ENCODE measurements at places on chromosomes 12 and 14. TPM values are rescaled to one million over a fixed set of nuclear protein-coding genes. Genes with fewer than 3 reads are reported as not detected.

The IL22 gene
- not detected for total RNA-seq

The HVCN1 gene
- total RNA-seq, result 13.0 TPM

The TEX52 gene
- total RNA-seq, result not detected

The OR4E2 gene
- not detected for total RNA-seq

The B4GALNT1 gene
- 83.8 TPM for total RNA-seq

The RTL1 gene
- 0.10 TPM for total RNA-seq

The RIMKLB gene
- 57.0 TPM for total RNA-seq

The ABHD12B gene
- 9.0 TPM for total RNA-seq

The ACOT6 gene
- not detected for total RNA-seq

The TEX22 gene
- 4.1 TPM for total RNA-seq

The SLC25A21 gene
- total RNA-seq, result 0.94 TPM

The NRIP2 gene
- 8.1 TPM for total RNA-seq

The SLC7A7 gene
- 5.7 TPM for total RNA-seq

The PPP1CC gene
- total RNA-seq, result 72.3 TPM

The CEBPE gene
- not detected for total RNA-seq

DNA sequence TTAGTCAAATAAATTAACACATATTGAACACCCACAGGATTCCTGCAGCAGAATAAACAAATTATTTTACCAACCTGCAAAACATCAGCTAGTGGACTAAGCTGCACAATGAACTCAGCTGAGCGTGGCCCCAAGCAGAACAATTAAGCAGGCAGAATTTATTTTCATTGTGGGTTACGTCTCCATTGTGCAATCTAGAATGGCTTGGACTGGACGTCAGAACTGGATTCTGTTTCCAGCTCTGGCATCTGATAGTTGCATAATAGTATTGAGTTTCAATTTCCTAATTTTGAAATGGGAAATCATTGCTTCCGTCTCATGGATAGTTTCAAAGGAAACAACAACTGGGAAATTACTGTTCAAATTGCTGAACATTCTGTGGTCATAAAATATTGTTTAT, 35.5 kb upstream of the RERG start:
- DNase-seq, result no peak

DNA sequence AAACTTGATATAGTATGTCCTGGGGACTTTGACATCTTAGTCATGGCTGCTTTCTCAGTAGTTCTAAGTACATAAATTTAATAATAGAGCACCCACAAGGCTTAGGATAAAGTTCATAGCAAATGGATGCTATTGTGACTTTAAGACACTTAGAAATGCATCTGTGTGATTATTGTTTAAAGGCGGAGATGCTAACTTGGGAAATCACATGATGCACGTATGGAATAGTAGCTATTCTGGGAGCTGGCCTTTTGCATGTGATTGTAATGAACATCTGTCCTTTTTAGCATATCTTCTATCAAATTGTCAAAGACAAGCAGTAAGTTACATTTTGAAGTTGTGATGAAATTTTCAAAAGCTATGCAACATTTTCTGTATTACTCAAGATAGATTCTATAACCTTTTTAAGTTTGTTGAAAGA, 46.7 kb upstream of the ATP2A2 start:
- no peak for DNase-seq

- DNase-seq, result no peak
These were observed 295.0 kb upstream of the RTL1 start for GRCh38 chr14:101198398-101199027.

- no peak for DNase-seq
These were observed 14.8 kb downstream of the PRKAB1 start for GRCh38 chr12:119682639-119683252.

GRCh38 chr12:7383157-7383556, 60.8 kb downstream of the CD163L1 start:
- DNase-seq, result no peak

- no peak for DNase-seq
These were observed 5.4 kb upstream of the PELI2 start for GRCh38 chr14:56112781-56113180.

- DNase-seq, result no peak
These were observed 737.6 kb downstream of the SLC16A7 start for GRCh38 chr12:60333461-60333860.

GRCh38 chr12:89479982-89480381, 44.6 kb downstream of the GALNT4 start:
- DNase-seq, result no peak

DNA sequence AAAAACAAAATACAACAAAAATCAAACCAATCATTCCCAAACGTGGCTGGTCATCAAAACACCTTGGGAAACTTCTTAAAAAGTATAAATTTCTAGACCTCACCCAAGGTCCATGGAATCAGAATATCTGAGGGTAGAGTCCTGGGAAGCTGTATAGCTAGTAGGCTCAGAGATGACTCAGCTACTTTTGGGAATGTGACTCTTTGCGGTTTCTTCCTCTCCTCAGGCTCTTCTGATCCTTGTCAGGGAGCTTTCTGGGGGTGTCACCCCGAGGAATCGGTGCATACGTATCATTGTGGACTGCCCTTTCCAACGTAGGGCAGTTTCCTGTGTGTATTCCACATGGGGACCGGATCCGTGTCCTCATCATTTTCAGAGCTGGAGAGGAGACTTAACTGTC, 14.8 kb downstream of the JDP2 start:
- no peak for DNase-seq

- no peak for DNase-seq
These were observed 32.0 kb upstream of the JDP2 start for GRCh38 chr14:75395862-75396261.

GRCh38 chr12:105970885-105971284, 167.9 kb downstream of the NUAK1 start:
- no peak for DNase-seq

GRCh38 chr14:79706382-79706781, 504.9 kb downstream of the DIO2 start:
- no peak for DNase-seq

- DNase-seq, result no peak
These were observed 4.3 kb downstream of the SEL1L start for GRCh38 chr14:81529391-81529790.

DNA sequence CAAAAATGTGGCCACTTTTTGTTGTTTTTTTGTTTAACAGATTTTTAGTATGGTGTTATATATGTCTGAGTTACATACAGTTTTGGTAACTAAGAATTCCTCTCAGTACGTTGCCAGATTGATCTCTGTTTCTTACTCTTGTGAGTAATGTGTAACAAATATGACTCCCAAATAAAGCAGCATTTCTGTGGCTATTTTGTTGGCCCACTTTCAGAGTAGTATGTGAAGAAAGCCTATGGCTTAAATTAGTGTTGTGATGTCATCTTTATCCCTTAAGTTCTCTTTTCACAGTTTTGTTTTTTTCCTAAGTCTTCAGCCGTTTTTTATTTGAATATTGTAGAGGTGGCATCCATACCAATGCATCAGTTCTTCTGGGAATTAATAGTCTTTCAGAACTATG, 10.7 kb downstream of the PCNX4 start:
- DNase-seq, result no peak

DNA sequence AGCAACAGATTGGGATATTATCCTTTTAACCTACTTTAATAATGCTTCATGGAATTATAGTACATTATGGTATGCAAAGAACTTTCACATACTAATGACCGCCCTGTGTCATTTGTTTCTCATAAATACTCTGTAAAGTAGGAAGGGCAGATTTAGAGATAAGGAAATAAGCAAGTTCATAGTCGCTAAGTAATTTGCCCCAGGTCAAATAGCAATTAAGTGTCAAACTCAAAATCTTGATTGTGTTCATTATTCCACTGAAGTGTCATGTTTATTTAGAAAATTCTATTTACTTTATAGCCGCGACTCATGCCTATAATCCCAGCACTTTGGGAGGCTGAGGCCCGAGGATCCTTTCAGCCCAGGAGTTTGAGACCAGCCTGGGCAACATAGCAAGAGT, 98.7 kb upstream of the ATF1 start:
- DNase-seq, result no peak

DNA sequence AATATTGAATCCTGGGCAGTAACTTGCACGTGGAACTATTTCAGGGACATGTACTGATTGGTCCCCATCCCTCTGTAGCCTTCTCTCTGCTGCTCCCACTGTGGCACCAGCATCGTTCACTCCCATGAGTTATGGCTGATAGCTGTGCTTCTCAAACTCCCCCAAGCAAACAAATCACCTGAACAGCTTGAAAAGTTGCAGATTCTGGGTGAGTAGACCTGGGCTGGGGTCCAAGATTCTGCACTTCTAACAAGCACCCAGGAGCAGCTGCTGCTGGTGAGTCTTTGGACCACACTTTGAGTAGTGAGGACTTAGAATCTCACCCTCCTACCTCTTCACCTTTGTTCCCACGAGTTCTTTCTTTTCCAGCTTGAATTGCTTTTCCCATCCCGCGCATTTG, 49.4 kb upstream of the ZFP36L1 start:
- DNase-seq, result no peak

DNA sequence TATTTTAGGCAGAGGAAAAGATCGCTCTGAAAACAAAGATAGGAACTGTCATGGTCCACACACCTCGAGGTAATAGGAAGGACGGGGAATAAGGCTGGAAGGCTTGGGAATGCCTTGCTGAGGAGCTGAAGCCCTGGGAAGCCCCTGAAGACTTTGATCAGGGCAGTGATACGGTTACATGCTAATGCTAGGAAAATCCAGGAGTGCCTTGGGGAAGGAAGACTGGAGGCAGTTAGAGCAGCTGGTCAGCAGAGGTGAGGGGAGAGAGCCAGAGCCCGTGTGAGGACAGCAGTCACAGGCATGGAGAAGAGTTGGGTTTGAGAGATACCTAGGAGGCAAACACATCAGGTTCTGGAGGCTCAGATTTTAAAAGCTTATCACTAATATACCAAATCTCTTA, 8.6 kb upstream of the YY1 start:
- no peak for DNase-seq

DNA sequence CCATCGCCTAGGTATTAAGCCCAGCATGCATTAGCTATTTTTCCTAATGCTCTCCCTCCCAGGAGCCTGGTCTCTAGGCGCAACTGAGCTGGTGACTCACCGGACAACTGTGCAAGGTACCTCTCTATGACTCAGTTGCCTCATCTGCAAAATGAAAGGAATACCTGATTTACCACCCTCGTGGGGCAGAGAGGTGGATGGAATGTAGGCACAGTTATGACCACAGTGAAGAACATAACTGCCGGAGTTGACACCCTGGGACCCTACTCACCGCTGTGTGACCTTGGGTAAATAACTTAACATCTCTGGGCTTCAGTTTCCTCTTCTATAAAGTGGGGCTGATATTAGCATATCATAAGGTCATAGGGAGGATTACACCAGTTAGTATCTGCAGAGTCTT, 22.6 kb downstream of the BCL11B start:
- no peak for DNase-seq

DNA sequence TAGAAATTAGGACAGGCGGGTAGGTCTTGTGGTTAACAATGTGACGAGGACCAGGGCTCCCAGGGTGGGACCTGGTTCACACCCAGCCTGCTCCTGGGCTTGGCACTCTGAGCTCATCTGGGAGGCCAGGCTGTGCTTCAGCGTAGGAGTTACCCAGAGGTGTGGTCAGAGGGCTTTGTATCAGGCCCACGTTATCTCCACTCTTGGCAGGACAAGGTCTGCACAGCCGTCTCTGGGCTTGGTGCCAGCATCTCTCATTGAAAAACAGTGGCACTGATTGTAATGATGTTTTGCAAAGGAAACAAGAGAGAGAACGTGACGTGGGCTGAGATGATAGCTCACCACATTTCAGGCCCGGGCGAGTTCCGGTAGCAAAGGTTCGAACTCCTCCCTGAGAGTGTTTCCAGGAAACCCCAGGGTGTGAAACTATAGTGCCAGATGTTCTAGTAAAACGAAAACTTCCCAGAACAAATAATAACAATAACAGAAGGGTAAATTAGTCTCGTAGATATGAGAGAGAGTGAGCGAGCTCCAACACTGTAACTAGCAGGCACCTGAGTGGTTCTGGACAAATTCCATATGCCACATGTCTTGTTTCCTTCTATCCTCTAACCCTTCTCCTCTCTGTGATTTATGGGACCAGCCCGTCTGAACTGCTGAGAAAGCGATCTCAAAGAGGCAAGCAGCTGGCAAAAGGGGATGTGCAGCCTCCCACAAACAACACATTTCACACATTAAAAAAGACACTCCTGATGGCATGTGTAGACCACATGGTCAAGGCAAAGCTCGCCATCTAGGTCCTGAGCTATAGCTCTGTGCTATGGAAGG, 227.3 kb downstream of the KTN1 start:
- DNase-seq, result no peak

DNA sequence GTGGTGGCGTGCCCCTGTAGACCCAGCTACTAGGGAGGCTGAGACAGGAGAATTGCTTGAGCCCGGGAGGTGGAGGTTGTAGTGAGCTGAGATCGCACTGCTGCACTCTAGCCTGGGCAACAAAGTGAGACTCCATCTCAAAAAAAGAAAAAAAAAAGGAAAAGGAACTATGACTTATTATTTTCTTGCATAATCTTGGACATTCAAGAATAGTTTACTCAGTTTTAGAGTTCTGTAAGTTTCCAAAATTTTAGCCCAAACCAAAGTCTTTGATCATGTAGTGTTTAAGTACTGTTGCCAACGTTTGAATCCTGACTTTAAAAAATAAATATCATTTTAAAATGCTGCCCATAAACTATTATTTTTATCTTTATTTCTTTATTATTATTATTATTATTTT, 6.2 kb downstream of the PSMA6 start:
- no peak for DNase-seq

- DNase-seq, result no peak
These were observed 22.4 kb upstream of the GPR33 start for GRCh38 chr14:31510222-31510621.

- DNase-seq, result no peak
These were observed 53.9 kb upstream of the PNMA1 start for GRCh38 chr14:73768107-73768506.

- no peak for DNase-seq
These were observed 455.8 kb downstream of the PCNX1 start for GRCh38 chr14:71362920-71363584.

DNA sequence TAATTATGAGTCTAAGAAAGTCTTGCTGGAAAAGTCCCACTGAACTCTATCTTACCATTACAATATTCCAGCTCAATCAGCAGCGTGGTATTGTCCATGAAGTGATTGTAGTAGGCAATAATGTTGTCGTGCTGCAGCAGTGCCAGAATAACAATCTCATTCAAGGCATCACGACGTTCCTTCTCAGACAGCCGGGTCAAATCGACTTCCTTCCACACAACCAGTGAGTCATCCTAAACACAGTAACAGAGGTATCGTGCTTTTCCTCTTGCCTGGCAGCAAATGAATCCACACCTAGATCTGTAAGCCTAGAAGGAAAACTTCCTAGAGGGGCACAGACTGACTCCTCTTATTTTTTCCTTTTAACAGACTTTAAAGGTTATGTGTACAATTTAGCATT, 2.9 kb downstream of the NEK9 start:
- no peak for DNase-seq

- no peak for DNase-seq
These were observed 1046.9 kb downstream of the VRK1 start for GRCh38 chr14:97844042-97844441.

GRCh38 chr14:32049361-32050088, 27.6 kb upstream of the ARHGAP5 start:
- DNase-seq, result no peak

- DNase-seq, result no peak
These were observed 142.2 kb downstream of the SLC41A2 start for GRCh38 chr12:104815935-104816334.
